ENCODE measurements at places on chromosomes 16 and 17.
A peak's percentile ranks its signal among the peaks of the same experiment; 100 is the strongest.

GRCh38 chr16:4347010-4347409 is 4.1 kb downstream of the PAM16 start:
- no peak for DNase-seq

- DNase-seq = no peak
Observed at GRCh38 chr16:66899310-66899944, 19.1 kb downstream of the PDP2 start.

DNA sequence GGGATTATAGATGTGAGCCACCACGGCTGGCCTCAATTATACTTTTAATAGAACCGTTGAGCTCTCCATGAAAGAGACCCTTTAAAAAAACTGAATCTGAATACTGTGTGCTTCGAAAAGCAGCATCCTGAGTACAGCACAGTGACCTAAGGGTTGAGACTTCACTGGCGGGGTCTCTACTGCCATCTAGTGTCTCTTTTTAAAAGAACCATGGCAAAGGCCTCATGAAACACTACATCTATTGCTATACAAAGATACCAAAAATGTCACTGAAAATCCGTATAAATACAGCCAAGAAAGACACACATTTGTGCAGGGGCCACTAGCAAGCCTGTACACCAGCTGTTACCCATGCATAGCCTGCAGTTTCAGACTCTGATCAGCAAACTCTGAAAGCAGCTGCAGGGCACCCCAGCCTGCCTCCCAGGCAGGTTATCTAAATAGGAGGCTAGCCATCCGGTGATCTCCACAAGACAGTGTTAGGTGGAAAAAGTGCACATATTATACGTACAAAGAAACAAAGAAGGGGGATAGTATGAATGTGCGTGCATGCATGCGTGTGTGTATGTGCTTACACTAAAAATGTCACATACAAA is 35.3 kb downstream of the NPLOC4 start:
- DNase-seq = peak; percentile 64

DNA sequence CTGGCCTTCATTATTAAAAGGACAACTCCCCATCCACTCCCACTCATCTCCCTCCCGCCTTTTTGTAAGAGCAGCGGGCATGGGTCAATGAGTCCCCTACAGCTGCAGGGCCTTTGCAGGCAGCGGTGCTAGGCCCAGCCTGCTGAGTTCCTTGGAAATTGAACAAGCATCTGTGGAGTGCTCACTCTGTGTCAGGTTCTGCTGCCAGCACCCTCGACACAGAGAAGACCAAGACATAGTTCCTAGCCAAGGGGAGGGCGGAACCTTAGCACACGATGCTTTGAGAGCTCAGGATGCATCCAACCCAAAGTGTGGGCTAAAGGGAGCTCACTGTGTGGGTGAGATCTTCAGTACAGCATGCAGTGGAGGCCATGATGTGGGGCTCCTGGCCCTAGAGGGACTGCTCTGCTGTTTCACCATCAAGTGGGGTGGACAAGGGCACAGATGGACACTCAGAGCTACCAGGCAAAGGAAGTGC is 27.6 kb downstream of the RMI2 start:
- DNase-seq = no peak

DNA sequence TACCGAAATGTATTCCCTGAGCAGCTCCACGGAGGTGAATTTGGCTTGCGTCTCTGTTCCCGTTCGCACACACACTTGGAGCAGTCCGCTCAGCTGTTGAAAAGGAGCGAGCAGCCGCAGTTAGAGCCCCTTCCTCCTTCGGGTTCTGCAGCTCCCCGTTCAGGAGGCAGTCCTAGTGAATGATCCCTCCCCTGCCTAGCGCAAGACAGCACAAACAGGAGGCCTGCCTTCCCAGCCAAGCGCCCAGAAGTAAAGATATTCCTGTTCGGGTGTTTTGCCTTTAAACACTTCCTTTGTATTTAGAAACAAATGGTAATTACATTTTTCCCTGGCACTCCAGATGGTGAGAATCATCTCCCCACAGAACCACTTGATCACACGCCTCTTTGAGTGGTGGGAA is 64.7 kb downstream of the ABCC12 start:
- DNase-seq = no peak

GRCh38 chr17:41308918-41309359 is at the start of gene KRTAP16-1:
Gene KRTAP16-1, minus strand, starts transcription at chr17:41309309. Its CDS starts 56 bp downstream, at chr17:41309253.
- DNase-seq = no peak

DNA sequence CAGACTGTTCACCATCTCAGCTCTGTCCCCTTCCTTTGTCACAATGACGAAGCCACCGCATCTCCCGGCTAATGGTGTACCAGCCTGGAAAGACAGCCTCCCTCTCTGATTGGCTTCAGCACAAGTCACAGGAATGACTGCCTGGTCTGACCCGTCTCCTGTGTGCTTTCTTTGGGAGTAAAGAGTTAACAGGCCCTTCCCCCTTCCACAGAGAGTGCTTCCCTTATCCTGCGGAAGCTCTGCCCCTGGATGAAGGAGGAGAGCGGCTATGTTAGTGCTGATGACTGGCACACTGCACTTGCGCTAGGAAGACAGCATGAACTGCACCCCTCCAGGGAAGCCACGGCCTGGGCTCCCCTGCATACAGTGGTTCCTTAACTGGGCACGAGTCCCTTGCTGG is 11.3 kb downstream of the USB1 start:
- DNase-seq = no peak

DNA sequence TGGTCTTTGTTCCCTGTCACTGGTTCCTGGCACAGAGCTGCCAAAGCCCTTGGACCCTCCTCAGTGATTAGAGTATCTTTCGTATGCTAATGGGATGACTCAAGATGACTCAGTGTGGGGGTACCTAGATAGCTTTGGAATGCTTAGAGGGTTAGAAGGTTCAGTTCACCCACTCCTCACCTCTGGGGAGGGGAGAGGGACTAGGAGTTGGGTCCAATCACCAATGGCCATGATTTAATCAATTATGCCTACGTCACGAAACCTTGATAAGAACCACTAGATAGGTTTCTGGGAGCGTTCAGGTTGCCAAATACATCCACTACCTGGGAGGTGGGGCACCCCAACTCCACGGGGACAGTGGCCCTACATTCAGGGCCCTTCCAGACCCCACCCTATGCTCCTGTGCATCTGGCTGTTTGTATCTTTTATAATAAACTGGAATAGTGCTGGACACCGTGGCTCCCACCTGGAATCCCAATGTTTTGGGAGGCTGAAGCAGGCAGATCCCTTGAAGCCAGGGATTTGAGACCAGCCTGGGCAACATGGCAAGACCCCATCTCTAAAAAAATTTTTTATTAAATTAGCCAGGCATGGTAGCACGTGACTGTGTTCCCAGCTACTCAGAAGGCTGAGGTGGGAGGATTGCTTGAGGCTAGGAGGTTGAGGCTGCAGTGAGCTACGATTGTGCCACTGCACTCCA is 29.2 kb upstream of the LITAF start:
- no peak for DNase-seq

DNA sequence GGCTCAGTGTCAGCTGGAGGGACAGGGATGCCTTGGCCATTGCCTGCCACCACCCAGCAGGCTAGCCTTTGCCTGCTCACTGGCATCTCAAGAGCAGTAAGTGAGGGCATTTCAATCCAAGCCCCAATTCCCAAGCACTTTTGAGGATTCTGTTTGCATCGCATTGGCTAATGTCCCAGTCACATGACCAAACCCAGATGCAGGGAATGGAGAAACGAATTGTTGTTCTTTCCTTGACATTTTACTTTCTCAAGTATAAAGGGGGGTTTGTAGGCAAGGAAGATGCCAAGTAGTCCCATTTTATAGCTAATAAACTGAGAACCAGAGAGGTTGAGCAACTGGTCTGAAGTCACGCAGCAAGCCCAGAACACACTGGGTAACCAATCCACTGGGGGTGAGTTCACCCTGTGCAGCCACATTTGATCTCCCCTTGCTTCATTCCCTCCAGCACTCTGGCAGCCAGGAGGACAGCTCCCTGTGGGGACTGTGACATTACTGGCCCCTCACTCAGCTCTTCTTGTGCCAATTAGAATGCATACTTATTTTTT is 193.8 kb upstream of the CACNG3 start:
- no peak for DNase-seq

- DNase-seq = no peak
Observed at GRCh38 chr17:32303781-32304288, 38.1 kb downstream of the C17orf75 start.

GRCh38 chr16:76293980-76294379 is 16.8 kb downstream of the CNTNAP4 start:
- no peak for DNase-seq

DNA sequence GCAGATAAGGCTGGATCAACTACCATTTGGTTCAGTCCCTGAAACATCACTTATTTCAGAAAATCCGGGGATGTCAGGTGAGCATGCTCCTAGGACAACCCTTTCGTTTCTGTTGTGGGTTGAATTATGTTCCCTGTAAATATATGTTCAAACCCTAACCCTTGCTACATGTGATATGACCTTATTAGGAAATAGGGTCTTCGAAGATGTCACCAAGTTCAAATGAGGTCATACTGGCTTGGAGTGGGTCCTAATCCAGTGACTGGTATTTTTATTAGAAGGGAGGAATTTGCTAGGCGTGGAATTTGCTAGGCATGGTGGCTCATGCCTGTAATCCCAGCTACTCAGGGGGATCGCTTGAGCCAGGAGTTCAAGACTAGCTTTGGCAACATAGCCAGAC is 21.3 kb downstream of the SNX20 start:
- DNase-seq = no peak

- no peak for DNase-seq
Observed at GRCh38 chr17:75689441-75689873, 22.3 kb downstream of the SAP30BP start.

GRCh38 chr16:85687651-85688471 is 893 bp downstream of the GINS2 start:
- DNase-seq = no peak

DNA sequence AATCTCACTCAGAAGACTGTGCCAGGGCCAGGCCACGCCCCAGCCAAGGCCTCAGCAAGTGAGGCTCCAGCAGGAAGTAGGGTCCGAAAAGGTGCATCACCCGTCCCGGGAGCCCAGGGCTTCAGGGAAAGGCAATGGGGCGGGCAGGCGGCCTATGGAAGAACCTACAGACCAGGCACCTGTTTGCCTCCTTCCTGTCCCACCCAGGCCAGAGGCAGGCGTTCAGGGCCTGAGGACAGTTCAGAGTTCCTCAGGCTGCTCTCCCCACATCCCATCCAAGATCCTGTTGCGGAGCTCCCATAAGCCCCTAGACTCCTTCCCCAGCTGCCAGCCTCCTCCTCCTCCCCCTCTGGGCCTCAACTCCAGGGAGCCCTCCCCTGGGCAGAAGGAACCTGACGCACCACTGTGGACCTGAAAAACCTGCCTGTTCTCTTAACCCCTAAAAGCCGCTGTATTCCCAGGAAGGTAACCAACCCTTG is 2.3 kb downstream of the CLUH start:
- no peak for DNase-seq

DNA sequence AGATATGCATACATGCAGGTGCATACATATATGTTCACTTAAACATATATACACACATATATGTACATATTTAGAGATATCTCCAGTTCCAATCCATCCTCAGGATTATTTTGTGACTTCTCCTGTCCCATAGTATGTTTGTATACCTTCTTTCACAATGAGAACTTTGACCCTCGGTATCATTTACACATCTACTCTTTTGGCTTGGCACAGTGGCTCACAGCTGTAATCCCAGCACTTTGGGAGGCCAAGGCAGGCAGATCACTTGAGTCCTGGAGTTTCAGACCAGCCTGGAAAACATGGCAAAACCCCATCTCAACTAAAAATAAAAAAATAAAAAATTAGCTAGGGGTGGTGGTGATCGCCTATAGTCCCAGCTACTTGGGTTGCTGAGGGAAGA is 148.1 kb upstream of the CCL2 start:
- DNase-seq = no peak

- no peak for DNase-seq
Observed at GRCh38 chr17:72446525-72447250, 325.9 kb downstream of the SOX9 start.

DNA sequence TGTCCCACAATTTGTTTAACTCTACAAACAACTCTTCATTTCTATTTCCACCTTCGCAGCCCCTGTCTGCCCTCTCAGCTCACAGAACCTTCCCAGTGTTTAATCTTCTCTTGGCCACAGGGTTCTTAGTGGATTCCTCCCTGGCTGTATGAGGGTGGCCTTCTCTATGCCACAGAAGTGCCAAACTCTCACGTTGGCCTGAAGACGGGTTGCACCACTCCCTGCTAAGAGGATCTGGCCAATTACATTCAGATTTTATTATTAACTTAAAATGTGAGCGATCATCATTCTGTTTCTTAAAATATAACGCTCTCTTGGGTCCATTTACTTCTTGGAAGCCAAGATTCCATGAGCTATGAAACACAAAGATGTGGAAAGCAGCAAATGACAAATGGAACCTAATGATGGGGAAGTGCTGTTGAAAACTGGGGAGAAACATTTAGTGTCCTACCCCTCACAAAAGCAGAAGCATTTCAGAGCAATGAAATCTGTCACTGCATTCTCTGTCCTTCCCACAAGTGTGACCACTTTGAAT is 91.3 kb upstream of the NOG start:
- DNase-seq = no peak

- DNase-seq = no peak
Observed at GRCh38 chr16:72898216-72898825, 149.6 kb downstream of the ZFHX3 start.

Data from hematopoietic multipotent progenitor cell treated with erythropoietin and hydrocortisone succinate and interleukin-3 and kit ligand, for 17 days (in vitro differentiated cells).